ENCODE measurements at places on chromosomes 7 and 10. TPM values are rescaled to one million over a fixed set of nuclear protein-coding genes. Genes with fewer than 3 reads are reported as not detected.

The HOXA3 gene
- polyA plus RNA-seq, result not detected

The ZNF25 gene
- 5.1 TPM for polyA plus RNA-seq

The SEMA3E gene
- not detected for polyA plus RNA-seq

The HOXA9 gene
- 1.6 TPM for polyA plus RNA-seq

The CCL26 gene
- not detected for polyA plus RNA-seq

The TDRD1 gene
- polyA plus RNA-seq, result not detected

The CRYGN gene
- polyA plus RNA-seq, result not detected

The VAX1 gene
- polyA plus RNA-seq, result not detected

The LEP gene
- not detected for polyA plus RNA-seq

The AFAP1L2 gene
- 1.2 TPM for polyA plus RNA-seq

The NUTM2D gene
- not detected for polyA plus RNA-seq

The TRDMT1 gene
- 7.8 TPM for polyA plus RNA-seq

The UPK3BL2 gene
- polyA plus RNA-seq, result 2.5 TPM

The AVPI1 gene
- polyA plus RNA-seq, result 3.0 TPM

The SPDYE8 gene
- not detected for polyA plus RNA-seq

The DDC gene
- not detected for polyA plus RNA-seq

The BCL7B gene
- 103 TPM for polyA plus RNA-seq

The NKX2-3 gene
- not detected for polyA plus RNA-seq

The XRCC2 gene
- 0.84 TPM for polyA plus RNA-seq

The ZNF804B gene
- not detected for polyA plus RNA-seq

The CCDC71L gene
- polyA plus RNA-seq, result 2.0 TPM

The PLXNA4 gene
- 0.53 TPM for polyA plus RNA-seq

The SHH gene
- polyA plus RNA-seq, result not detected

The CTBP2 gene
- 154 TPM for polyA plus RNA-seq

The LRIT1 gene
- not detected for polyA plus RNA-seq

The SAMD9L gene
- 35.9 TPM for polyA plus RNA-seq

The SEMA3A gene
- not detected for polyA plus RNA-seq

The GRB10 gene
- not detected for polyA plus RNA-seq

The LIPJ gene
- polyA plus RNA-seq, result 0.16 TPM

The KEL gene
- not detected for polyA plus RNA-seq

The ACBD7 gene
- polyA plus RNA-seq, result not detected

The EMX2 gene
- not detected for polyA plus RNA-seq

The SPDYE2 gene
- 0.86 TPM for polyA plus RNA-seq

The ABCB1 gene
- 56.0 TPM for polyA plus RNA-seq

Measured in immature natural killer cell (primary cell).